Stimulated activated CD8-positive, alpha-beta memory T cell treated with anti-CD3 and anti-CD28 coated beads, Interleukin-7, amount 100 ng/mL, for 1 hour (primary cell): ENCODE measurements at places on chromosomes 16 and 17.
A peak's percentile ranks its signal among the peaks of the same experiment; 100 is the strongest.

- no peak for DNase-seq
These were observed 593 bp downstream of the GFER start for GRCh38 chr16:1984347-1985225.

GRCh38 chr16:81006211-81006812 is 373 bp downstream of the CMC2 start:
- DNase-seq = peak; percentile 42

- no peak for DNase-seq
These were observed at the start of gene NDRG4 for GRCh38 chr16:58499615-58500351. Gene NDRG4 (plus strand): TSS chr16:58500143. CDS start chr16:58500249, 106 bp downstream.

- no peak for DNase-seq
These were observed 415 bp downstream of the XYLT1 start for GRCh38 chr16:17470182-17470907.

DNA sequence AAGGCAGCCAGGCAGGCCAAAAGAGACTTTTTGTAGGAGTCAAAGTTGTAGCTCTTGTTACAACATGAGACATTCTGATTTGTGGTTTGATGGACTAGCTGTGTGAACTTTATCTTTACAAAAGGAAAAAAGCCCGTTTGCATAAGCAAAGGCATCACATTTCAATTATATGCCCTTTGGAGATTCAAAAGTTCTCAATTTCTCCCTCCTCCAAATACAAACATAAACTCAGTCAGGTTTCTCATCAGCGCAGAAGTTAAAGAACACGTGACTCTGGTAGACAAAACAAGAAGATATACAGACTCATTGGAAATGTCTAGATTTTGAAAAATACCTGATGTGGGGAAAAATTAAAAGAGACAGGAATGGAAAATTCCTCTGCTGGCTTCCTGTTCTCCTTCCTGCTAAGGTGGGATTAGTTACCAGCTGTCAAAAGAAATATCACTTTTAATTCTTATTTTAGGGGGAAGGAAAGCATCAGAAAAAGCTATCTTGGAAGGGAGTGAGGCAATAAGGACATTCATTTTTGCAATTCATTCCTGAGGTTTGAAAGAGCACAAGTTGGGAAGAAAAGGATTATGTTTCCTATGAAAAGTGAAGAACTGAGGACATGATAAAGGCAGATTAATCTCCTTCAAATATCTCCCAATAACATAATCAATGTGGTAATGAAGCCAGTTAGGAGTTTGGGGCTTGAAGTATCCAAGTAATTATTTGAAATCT is 4.6 kb upstream of the KCNJ16 start:
- DNase-seq = no peak

- DNase-seq = no peak
These were observed 12.1 kb upstream of the RIPOR1 start for GRCh38 chr16:67516296-67517154.

GRCh38 chr17:57723427-57724025 is 21.6 kb downstream of the CCDC182 start:
- no peak for DNase-seq

DNA sequence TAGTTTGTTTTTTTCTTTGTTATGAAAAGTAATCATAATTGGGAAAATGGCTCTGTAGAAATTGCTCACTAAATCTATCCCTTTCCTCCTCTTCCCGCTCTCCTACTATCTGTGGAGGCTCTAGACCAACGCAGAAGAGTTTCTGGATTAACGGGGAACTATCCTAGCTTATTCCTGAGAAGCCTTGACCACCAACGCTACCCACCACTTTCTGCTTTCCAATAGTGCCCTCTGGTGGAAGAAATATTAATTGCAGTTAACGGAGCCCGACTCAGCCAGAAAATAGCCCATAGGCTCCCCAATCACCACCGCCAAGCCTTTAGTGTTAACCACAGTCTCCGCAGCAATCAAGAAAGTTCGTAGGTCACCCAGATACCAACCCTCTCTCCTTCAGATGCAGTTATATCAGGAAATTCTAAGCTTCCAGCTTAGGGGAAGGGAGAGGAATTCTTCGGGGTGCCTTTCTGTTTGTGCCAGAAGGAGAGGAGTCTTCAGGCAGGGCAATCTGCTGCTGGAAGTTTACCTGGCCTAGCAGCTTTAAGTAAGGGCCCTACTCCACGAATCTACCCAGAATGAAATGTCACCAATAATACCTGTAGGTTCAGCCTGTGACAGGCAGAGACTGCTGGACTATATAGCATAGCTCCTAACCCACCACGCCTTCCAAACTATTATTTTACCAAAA is 23.0 kb upstream of the NSRP1 start:
- no peak for DNase-seq

GRCh38 chr16:71473891-71474290 is 11.8 kb upstream of the ZNF23 start:
- DNase-seq = no peak

GRCh38 chr16:85348911-85349334 is 236.7 kb upstream of the CIBAR2 start:
- no peak for DNase-seq

GRCh38 chr17:57512691-57513090 is 232.4 kb downstream of the CCDC182 start:
- no peak for DNase-seq

DNA sequence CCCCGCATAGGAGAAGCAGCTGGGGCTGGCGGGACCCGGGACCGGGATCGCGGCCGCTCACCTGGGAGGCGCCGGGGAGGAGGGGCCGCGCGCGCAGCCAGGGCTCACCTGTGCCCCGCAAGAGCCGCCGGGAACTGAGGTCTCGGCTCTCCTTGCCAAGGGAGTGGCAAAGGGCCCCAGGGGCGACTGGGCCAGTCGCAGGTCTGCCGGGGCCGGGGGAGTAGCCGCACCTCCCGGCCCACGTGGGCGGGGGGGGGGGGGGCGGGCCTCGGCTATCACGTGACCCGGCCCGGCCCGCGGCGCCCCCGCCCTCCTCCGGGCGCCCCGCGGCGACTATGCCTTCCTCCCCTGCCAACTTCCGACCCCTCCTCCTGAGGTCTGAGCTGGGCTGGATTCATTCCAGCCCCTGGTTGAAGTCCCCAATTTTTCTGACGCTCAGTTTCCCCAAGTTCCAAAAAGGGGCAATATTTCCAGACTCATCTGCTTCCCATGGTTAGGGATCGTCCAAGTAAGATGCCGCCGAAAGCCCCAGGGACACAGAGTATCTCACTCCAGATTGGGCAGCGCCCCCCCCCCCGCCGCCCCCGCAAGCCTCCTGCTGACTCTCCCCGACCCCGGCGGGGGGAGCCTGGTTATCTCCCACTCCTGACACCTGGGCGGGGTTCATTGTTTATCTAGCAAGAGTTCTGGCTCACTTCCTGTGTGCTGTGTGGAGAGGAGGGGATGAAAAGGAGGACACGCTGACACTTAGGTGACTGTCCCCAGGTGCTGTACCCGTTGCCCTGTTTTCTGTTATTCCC is at the start of gene TMC6:
Gene TMC6, minus strand, starts transcription at position 205 of the 800 bp plus-strand sequence. CDS start 1,923 bp downstream, outside the sequence.
- DNase-seq = no peak

GRCh38 chr16:88566158-88566557 is 4.0 kb upstream of the ZC3H18 start:
- no peak for DNase-seq

- DNase-seq = no peak
These were observed 994 bp downstream of the PITPNA start for GRCh38 chr17:1561420-1562175.

DNA sequence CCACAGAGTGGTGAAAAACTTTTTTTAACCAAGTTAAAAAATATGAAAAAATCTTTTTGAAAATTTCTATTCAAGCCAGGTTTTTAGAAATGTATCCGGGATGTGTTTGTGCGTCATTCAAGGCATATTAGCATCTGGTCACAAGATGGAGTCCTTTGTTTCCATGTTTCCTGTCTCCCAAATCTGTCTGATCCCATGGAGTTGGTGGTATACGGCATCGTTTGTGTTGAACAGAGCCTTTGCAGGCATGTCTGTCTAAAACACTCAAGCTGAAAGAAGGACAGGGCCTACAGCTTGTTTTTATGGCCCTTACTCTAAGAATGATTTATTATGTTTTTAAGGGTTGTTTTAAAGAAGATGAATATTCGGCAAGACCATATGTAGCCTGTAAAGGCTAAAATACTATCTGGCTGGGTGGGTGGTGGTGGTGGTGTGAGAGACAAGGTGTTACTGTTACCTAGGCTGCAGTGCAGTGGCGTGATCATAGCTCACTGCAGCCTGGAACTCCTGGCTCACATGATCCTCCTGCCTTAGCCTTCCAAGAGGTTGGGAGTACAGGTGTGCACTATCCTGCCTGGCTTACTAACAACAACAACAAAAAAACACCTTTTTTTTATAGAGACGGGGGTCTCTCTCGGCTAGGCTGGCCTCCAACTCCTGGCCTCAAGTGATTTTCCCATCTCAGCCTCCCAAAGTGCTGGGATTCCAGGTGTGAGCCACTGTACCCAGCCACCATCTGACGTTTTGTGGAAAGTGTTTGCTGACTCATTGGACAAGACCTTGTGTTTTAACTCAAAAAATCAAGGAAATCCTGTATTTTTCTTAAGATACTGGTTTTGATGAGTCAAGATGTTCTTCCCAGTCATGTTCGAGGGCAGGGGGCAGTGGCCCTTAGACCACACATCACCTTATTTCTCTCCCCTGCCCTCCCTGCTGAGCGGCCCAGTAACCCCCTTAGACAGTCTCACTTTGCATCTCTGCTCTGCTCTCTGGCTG is 52.2 kb downstream of the NDE1 start:
- DNase-seq = no peak

DNA sequence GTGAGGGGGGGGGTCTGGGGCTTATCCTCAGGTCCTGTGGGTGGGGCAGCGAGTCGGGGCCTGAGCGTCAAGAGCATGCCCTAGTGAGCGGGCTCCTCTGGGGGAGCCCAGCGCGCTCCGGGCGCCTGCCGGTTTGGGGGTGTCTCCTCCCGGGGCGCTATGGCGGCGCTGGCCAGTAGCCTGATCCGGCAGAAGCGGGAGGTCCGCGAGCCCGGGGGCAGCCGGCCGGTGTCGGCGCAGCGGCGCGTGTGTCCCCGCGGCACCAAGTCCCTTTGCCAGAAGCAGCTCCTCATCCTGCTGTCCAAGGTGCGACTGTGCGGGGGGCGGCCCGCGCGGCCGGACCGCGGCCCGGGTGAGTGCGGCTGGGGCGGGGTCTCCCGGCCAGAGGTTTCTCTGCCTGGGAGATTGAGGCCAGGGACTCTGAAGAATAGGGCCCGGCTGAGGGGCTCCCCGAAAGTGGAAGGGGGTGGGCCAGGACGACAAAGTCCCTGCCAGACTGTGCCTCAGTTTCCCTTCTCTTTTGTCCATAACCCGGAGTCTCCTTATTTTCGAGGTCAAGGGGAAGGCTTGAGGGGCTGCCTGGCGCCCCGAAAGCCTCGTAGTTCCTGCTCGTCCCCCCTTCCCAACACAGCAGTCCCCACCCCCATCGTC is at the start of gene FGF11:
Gene FGF11, plus strand, starts transcription at position 51 of the 651 bp plus-strand sequence. Its CDS starts 109 bp downstream, at position 160.
- DNase-seq = no peak

DNA sequence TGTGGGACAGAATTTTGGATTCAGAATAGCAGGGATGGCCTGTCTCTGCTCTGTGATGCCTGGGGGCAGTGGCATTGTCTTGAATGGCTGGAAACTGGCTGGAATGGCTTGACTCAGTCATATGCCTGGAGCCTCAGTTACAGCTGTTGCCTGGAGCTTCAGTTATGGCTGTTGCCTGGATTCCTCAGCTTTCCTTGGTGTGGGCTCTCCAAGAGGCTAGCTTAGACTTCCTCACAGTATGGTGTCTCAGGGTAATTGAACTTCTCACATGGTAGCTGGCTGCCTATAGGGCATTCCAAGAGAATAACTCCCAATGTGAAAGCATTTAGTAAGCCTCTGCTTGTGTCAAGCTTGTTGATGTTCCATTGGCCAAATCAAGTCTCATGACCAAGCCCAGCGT is 21.1 kb downstream of the KRT23 start:
- DNase-seq = no peak

DNA sequence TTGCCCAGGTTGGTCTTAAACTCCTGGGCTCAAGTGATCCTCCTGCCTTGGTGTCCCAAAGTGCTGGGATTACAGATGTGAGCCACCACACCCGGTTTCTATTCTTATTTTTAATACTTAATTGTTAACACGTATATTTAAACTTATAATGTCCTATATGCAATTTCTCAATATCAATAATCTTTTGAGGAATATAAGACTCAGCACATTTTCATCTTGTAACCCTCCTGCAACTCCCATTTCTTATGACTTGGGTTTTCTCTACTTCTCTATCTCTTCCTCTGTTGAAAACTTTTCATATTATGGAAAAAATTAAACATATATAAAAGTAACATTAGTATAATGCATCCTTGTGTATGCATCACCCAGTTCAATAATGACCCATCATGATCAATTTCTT is 150.7 kb downstream of the PRKCB start:
- DNase-seq = no peak

- no peak for DNase-seq
These were observed 88.2 kb downstream of the STX8 start for GRCh38 chr17:9487406-9487805.

GRCh38 chr17:50191359-50192143 is 9.9 kb downstream of the COL1A1 start:
- DNase-seq = no peak

DNA sequence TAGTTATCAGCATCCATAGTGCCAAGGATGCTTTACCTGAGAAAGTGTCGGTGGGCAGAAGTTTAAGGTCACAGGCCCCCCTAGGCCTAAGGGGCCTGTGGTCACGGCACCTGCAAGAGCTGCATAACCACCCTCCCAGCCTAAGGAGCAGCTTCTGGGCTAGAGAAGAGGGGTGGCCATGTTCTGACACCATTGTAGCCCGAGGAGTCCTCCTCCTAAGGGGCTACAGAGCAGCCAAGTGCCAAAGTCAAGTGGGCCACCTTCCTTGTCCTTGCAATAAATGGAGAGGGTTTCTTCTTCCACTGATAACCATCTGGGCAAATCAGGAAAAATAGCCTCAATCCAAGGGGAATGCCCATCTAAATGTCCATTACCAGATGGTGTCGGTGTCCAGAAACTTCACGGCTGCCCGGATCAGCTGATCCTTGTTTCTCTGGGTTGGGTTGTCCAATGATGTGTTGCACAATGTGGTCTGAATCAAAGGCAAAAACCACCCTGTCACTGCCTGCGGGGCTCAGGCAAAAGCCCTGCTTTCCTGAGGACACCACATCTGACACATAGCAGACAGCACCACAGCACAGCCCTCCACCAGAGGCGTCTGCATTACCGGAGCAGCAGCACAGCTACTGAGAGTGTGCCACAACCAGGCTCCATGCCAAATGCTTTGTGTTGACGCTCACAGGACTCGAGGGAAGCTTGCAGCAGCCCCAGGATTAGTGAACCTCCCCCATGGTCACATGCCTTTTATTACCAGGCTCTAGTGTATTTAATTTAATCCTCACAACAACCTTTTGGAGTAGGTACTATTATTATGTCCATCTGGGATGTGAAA is 12.8 kb downstream of the ATPAF2 start:
- no peak for DNase-seq

GRCh38 chr16:88768071-88768783 is 16.8 kb downstream of the PIEZO1 start:
- DNase-seq = no peak

DNA sequence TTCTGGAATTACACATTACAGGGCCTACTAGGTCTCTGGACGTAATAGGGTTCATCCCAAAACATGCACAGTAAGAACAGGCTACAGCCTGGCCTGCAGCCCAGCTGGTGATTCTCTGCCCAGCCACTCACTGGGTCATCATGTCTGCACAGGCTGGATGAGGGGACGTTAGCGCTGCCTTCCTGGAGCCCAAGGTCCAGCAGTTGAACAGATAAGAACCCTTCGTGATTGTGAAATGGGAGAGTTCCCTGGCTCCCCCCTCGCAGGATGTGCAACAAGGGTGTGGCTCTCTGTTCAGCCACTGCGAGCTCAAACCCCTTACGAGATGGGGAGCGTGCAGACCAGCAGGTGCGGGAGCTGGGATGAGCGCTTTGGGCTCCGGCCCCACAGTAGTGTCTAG is 200.0 kb upstream of the CDH5 start:
- no peak for DNase-seq
